ENCODE measurements at places on chromosomes 3 and 15. TPM values are rescaled to one million over a fixed set of nuclear protein-coding genes. Genes with fewer than 3 reads are reported as not detected.

GOLGA8M gene
- 0.55 TPM for total RNA-seq

CMTM8 gene
- total RNA-seq = 3.6 TPM

LRRIQ4 gene
- total RNA-seq = 0.16 TPM

GRCh38 chr15:69983696-69984265 lies 113.9 kb downstream of the TLE3 start:
- no peak overlapping the region for H3K27ac ChIP-seq
- H3K4me1 ChIP-seq = no peaks in the 10 kb centered on the region
- H3K27me3 ChIP-seq = peaks cover 11% of the 10 kb centered on the region
- no peak overlapping the region for H3K4me3 ChIP-seq
- H3K36me3 ChIP-seq = no peaks in the 10 kb centered on the region

DNA sequence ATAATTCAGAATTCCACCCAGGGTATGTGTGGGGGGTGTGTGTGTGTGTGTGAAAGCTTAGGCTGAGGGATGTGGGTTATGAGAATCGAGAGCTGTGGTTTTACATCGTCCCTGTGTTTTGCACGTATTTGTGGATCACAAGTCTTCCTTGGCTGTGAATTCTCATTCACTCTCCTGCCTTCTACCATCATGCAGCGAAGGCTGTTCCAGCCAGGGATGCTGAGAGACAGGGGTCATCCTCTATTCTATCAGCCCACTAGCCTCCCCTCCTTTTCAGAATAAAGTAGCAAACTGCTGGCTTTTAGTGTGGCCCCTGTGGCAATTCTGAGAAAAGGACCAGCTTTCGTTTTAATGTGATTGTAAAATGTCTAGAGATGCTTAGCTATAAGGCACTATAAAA lies 460.6 kb upstream of the NR2F2 start:
- H3K27ac ChIP-seq = no peak overlapping the region
- no peak for DNase-seq
- H3K27me3 ChIP-seq = peaks cover 25% of the 10 kb centered on the region

GRCh38 chr3:149398296-149398695 lies 20.8 kb upstream of the TM4SF1 start:
- H3K27me3 ChIP-seq = peaks cover 2% of the 10 kb centered on the region
- no peak overlapping the region for H3K27ac ChIP-seq
- no peak for DNase-seq
- H3K36me3 ChIP-seq = no peaks in the 10 kb centered on the region

DNA sequence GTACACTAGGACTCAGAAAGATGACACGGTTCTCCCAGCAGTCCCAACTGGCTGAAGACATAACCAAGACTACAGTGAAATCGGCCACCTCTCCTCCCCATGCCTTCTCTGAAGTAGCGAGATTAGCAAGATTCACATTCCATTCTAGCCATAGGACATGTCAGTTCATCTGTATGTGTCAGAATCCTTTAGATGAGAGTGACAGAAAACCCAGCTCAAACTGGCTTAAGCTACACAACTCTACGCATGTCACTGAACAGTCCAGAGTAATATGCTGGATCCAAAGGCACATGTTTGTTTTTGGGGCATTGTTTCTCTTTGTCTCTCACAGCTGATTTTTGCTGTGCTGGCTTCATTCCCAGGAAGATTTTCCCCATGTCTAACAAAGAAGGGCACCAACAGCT lies 75.8 kb downstream of the RARB start:
- no peak overlapping the region for H3K4me3 ChIP-seq
- no peak for DNase-seq
- H3K4me1 ChIP-seq = no peaks in the 10 kb centered on the region
- H3K36me3 ChIP-seq = no peaks in the 10 kb centered on the region
- H3K27ac ChIP-seq = no peak overlapping the region

- no peaks in the 10 kb centered on the region for H3K36me3 ChIP-seq
- no peak overlapping the region for H3K27ac ChIP-seq
- peaks cover 11% of the 10 kb centered on the region for H3K27me3 ChIP-seq
- H3K4me3 ChIP-seq = no peak overlapping the region
- no peaks in the 10 kb centered on the region for H3K4me1 ChIP-seq
- DNase-seq = no peak
Observed at GRCh38 chr3:194346621-194347020, 4.5 kb downstream of the CPN2 start.

GRCh38 chr3:162721736-162722135 lies 1225.1 kb downstream of the OTOL1 start:
- H3K27me3 ChIP-seq = no peaks in the 10 kb centered on the region
- H3K27ac ChIP-seq = no peak overlapping the region
- H3K4me3 ChIP-seq = no peak overlapping the region
- no peaks in the 10 kb centered on the region for H3K36me3 ChIP-seq
- H3K4me1 ChIP-seq = no peaks in the 10 kb centered on the region

- peaks cover 23% of the 10 kb centered on the region for H3K27me3 ChIP-seq
- peaks cover 27% of the 10 kb centered on the region for H3K4me1 ChIP-seq
- peak; percentile 67 for DNase-seq
- peak overlapping the region; percentile 46 for H3K27ac ChIP-seq
Observed at GRCh38 chr15:59917504-59918157, 86.5 kb upstream of the FOXB1 start.

FBXO40 gene
- total RNA-seq = not detected

DNA sequence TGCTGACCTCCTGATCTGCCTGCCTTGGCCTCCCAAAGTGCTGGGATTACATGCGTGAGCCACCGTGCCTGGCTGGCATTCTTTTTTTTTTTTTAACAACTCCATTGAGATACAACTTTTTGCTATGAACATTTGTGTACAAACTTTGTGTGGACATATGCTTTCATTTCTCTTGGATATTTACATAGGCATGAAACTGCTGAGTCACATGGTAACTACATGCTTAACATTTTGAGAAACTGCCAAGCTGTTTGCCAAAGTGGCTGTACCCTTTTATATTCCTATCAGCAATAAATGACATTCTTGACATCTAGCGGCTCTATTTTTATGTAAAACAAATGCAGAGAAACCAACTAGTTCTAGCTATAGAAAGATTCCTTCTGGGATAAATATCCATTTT lies 8.7 kb upstream of the YEATS2 start:
- no peak overlapping the region for H3K27ac ChIP-seq
- peaks cover 3% of the 10 kb centered on the region for H3K27me3 ChIP-seq
- peaks cover 2% of the 10 kb centered on the region for H3K4me1 ChIP-seq
- H3K36me3 ChIP-seq = no peaks in the 10 kb centered on the region
- DNase-seq = no peak

- H3K4me1 ChIP-seq = no peaks in the 10 kb centered on the region
- H3K27ac ChIP-seq = no peak overlapping the region
- peaks cover 7% of the 10 kb centered on the region for H3K27me3 ChIP-seq
- no peak overlapping the region for H3K4me3 ChIP-seq
Observed at GRCh38 chr15:48392356-48392755, 61.1 kb downstream of the DUT start.

DNA sequence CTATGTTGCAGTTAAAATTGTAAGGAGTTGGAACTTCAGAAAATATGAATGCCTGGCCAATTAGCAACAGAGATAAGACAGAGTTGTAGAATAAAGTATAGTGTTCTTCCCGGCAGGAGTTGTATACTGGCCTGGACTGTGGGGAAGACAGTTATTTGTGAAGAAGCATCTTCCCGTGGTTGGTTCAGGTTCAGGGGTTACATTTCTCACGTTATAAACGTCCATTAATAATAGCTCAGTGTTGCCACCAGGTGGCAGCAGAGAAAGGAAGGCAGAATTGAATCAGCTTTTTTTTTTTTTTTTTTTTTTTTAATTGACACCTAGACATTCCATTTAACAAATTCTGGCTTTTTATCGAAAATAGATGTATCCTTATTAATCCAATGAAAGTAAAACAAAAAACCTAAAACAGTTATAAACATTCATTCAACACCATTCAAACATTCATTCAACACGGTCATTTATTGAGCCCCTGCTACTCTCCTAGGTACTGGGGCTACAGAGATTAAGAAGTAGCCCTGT lies 66.4 kb upstream of the NR2E3 start:
- H3K36me3 ChIP-seq = no peaks in the 10 kb centered on the region
- no peak overlapping the region for H3K4me3 ChIP-seq
- no peaks in the 10 kb centered on the region for H3K4me1 ChIP-seq

C3orf22 gene
- not detected for total RNA-seq

- H3K27ac ChIP-seq = no peak overlapping the region
- no peaks in the 10 kb centered on the region for H3K27me3 ChIP-seq
- H3K4me3 ChIP-seq = no peak overlapping the region
Observed at GRCh38 chr3:98824256-98824655, 61.1 kb downstream of the ST3GAL6 start.

ARL13B gene
- 13.4 TPM for total RNA-seq

IL17RD gene
- 0.07 TPM for total RNA-seq

- peaks cover 43% of the 10 kb centered on the region for H3K4me1 ChIP-seq
- H3K36me3 ChIP-seq = peaks cover 28% of the 10 kb centered on the region
- no peak for DNase-seq
- no peak overlapping the region for H3K4me3 ChIP-seq
Observed at GRCh38 chr3:59472541-59472940, 422.7 kb upstream of the CFAP20DC start.

DNA sequence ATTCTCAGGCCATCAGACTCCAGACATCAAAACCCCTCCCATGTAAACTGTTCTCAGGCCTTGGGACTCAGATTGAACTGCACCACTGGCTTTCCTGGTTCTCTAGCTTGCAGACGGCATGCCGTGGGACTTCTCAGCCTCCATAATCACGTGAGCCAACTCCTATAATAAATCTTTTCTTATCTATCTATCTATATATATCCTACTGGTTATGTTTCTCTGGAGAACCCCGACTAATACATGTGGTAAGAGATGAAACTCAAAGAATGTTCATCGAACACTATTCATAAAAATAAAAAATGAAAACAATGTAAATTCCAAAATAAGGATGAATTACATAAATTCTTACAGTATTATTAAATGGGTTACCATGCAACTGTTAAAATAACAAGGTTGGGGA lies 84.5 kb upstream of the NTRK3 start:
- H3K4me1 ChIP-seq = no peaks in the 10 kb centered on the region
- H3K27me3 ChIP-seq = peaks cover 5% of the 10 kb centered on the region
- H3K27ac ChIP-seq = no peak overlapping the region
- H3K36me3 ChIP-seq = no peaks in the 10 kb centered on the region
- DNase-seq = no peak

DNA sequence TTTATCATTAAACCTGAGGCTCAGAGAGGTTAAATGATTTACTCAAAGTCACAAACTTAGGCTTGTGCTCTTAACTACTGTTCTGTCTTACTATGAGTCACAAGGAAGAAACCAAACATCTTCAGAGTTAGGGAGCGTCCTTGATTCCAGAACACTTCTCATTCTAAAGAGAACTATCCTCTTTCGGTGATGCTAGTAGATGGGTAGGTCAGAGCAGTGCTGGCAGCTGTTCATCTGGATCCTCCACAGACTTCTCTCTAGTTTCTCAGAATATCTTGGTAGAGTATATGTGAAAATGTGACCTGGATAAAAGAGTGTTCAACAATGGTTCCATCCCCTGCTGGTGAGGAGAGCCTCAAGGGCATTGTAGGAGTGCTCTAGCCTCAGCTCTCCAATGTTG lies 3.3 kb downstream of the ARL6IP5 start:
- H3K27me3 ChIP-seq = no peaks in the 10 kb centered on the region
- DNase-seq = no peak
- H3K27ac ChIP-seq = peak overlapping the region; percentile 88
- peak overlapping the region; percentile 86 for H3K4me3 ChIP-seq

MST1R gene
- 1.2 TPM for total RNA-seq

HTR3E gene
- not detected for total RNA-seq

DNA sequence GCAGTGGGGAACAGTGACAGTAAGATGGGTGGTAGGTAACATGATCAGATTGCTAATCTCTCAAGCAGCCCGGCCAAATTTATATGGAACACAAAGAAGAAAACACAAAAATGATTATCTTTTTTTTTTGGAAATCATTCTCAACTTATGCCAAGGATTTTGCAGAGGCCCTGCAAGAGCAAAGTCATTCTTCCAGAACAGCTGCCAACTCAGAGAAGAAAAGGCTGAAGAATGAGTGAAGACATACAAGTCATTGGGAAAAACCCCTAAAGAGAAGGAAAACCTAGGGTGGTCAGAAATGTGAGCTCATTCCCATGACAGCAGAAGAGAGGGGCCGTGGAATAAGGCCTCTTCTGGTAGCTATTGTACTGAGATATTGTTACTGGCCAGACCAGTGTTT lies 246.7 kb downstream of the SHOX2 start:
- H3K27me3 ChIP-seq = no peaks in the 10 kb centered on the region
- H3K36me3 ChIP-seq = no peaks in the 10 kb centered on the region

GRCh38 chr3:45105855-45106671 lies 40.1 kb downstream of the CDCP1 start:
- H3K36me3 ChIP-seq = peaks cover 52% of the 10 kb centered on the region
- peak overlapping the region; percentile 86 for H3K27ac ChIP-seq
- H3K4me3 ChIP-seq = peak overlapping the region; percentile 31
- H3K4me1 ChIP-seq = peaks cover 73% of the 10 kb centered on the region
- H3K27me3 ChIP-seq = no peaks in the 10 kb centered on the region
- DNase-seq = peak; percentile 78

DNA sequence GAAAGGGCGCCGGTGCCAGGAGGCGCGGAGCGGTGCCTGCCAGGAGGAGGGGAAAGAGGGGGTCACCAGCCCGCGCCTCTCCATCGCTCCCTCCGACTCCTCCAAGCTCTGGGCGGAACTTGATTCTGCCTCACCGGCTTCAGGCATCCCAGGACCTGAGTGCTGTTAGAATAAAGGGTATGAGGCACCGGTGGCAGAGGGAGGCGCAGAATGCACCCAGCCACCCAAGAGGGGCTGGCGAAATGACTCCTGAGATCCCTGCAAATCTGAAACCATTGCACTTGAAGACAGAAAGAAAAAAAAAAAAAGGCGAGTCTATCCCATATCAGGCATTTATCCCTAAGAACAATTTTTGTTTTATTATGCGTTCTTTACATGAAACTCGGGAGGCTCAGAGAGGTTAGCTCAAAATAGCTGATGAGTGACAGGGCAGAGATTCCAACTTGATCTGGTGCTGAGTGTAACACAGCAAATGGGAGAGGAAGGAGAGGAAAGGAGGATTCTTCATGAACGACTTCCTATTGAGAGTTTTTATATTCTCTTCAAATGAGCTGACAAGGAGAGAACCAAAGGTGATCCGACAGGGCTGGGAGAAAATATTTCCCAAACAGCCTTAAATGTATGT lies 157.0 kb upstream of the FRMD4B start:
- no peak overlapping the region for H3K27ac ChIP-seq
- no peak for DNase-seq
- no peaks in the 10 kb centered on the region for H3K36me3 ChIP-seq

GRCh38 chr3:7445331-7445730 lies 584.4 kb downstream of the GRM7 start:
- no peak overlapping the region for H3K27ac ChIP-seq
- no peaks in the 10 kb centered on the region for H3K4me1 ChIP-seq
- H3K36me3 ChIP-seq = no peaks in the 10 kb centered on the region
- H3K4me3 ChIP-seq = no peak overlapping the region
- H3K27me3 ChIP-seq = no peaks in the 10 kb centered on the region

- H3K27ac ChIP-seq = no peak overlapping the region
- no peaks in the 10 kb centered on the region for H3K4me1 ChIP-seq
- no peak overlapping the region for H3K4me3 ChIP-seq
- no peak for DNase-seq
- no peaks in the 10 kb centered on the region for H3K27me3 ChIP-seq
Observed at GRCh38 chr15:32871883-32872282, 154.1 kb downstream of the GREM1 start.

- H3K4me1 ChIP-seq = peaks cover 8% of the 10 kb centered on the region
- H3K27ac ChIP-seq = no peak overlapping the region
- no peaks in the 10 kb centered on the region for H3K27me3 ChIP-seq
- no peaks in the 10 kb centered on the region for H3K36me3 ChIP-seq
Observed at GRCh38 chr15:77504306-77504705, 83.6 kb downstream of the HMG20A start.

GRCh38 chr3:27310688-27311087 lies 58.5 kb downstream of the NEK10 start:
- H3K36me3 ChIP-seq = no peaks in the 10 kb centered on the region
- peaks cover 27% of the 10 kb centered on the region for H3K27me3 ChIP-seq
- H3K4me1 ChIP-seq = no peaks in the 10 kb centered on the region
- no peak overlapping the region for H3K27ac ChIP-seq
- no peak for DNase-seq
- H3K4me3 ChIP-seq = no peak overlapping the region

CADPS gene
- not detected for total RNA-seq

Data from activated T-helper 2 cell treated with anti-CD3 and anti-CD28 coated beads, Interferon-gamma antibody, Interleukin-2, Interleukin-4, amounts not matched to agents 10 μg/mL and 5 μg/mL and 100 μg/mL, durations not matched to agents 14 hours and 24 hours and 36 hours (primary cell).